Bronchial epithelial cell (primary cell): ENCODE measurements at places on chromosomes 5 and 9. TPM values are rescaled to one million over a fixed set of nuclear protein-coding genes. Genes with fewer than 3 reads are reported as not detected.

The IGFBPL1 gene
- total RNA-seq = not detected in 2 replicates

The PCDHAC1 gene
- 1.6 and 1.7 TPM in 2 replicates for total RNA-seq

The SLC6A7 gene
- total RNA-seq = not detected in 2 replicates

The ROPN1L gene
- total RNA-seq = 0.13 TPM in 1 of 2 replicates, not detected in the other

The ZNF79 gene
- total RNA-seq = 12.8 and 14.0 TPM in 2 replicates

The TPPP gene
- 1.6 and 2.4 TPM in 2 replicates for total RNA-seq

The NR6A1 gene
- total RNA-seq = 2.9 TPM in 2 replicates

The ANKRD55 gene
- not detected in 2 replicates for total RNA-seq

The PCDHB12 gene
- 0.13 TPM in 1 of 2 replicates, not detected in the other for total RNA-seq

The SGCD gene
- under 0.01 and 0.77 TPM in 2 replicates for total RNA-seq

The PCDHGA7 gene
- total RNA-seq = under 0.01 and 0.51 TPM in 2 replicates

The GABRA6 gene
- total RNA-seq = not detected in 2 replicates

The INVS gene
- 20.5 and 21.9 TPM in 2 replicates for total RNA-seq

The MAMDC4 gene
- total RNA-seq = 1.1 and 1.5 TPM in 2 replicates

The ANKRD18A gene
- total RNA-seq = 1.6 and 3.3 TPM in 2 replicates

The GTF3C5 gene
- total RNA-seq = 29.7 and 31.4 TPM in 2 replicates

The PALM2AKAP2 gene
- 1.3 and 5.0 TPM in 2 replicates for total RNA-seq

The ACER2 gene
- total RNA-seq = 5.8 and 5.9 TPM in 2 replicates

The SPATA31E1 gene
- not detected in 2 replicates for total RNA-seq

The EDIL3 gene
- 0.26 and 1.1 TPM in 2 replicates for total RNA-seq

The TAF11L8 gene
- not detected in 2 replicates for total RNA-seq

The C8G gene
- 0.51 and 0.79 TPM in 2 replicates for total RNA-seq

The C1QTNF3 gene
- 0.26 TPM in 2 replicates for total RNA-seq

The DPP7 gene
- total RNA-seq = 45.1 and 66.6 TPM in 2 replicates

The PCDHGA5 gene
- total RNA-seq = under 0.01 and 0.13 TPM in 2 replicates

The FER gene
- 23.7 and 41.5 TPM in 2 replicates for total RNA-seq

The PCDHB15 gene
- total RNA-seq = under 0.01 and 0.51 TPM in 2 replicates

The DND1 gene
- 0.26 TPM in 2 replicates for total RNA-seq

The APBA1 gene
- under 0.01 and 0.38 TPM in 2 replicates for total RNA-seq

The OCLN gene
- total RNA-seq = 76.9 and 109 TPM in 2 replicates

The PCDHGB5 gene
- 2.4 and 5.1 TPM in 2 replicates for total RNA-seq

The SHOC1 gene
- under 0.01 TPM in 2 replicates for total RNA-seq

The PCDHB7 gene
- total RNA-seq = not detected in 2 replicates

The BRINP1 gene
- 0.13 and 1.6 TPM in 2 replicates for total RNA-seq

The CATSPER3 gene
- under 0.01 and 0.26 TPM in 2 replicates for total RNA-seq

The BRD8 gene
- 12.1 and 15.0 TPM in 2 replicates for total RNA-seq
